H4 (cell line): ENCODE measurements at places on chromosomes 3 and 15. TPM values are rescaled to one million over a fixed set of nuclear protein-coding genes. Genes with fewer than 3 reads are reported as not detected.

The MFGE8 gene
- 30.5 and 40.0 TPM in 2 replicates for total RNA-seq

The TF gene
- total RNA-seq: not detected in 2 replicates

The SOX14 gene
- total RNA-seq: not detected in 2 replicates

The UROC1 gene
- not detected in 2 replicates for total RNA-seq

The LDHAL6B gene
- total RNA-seq: not detected in 2 replicates

DNA sequence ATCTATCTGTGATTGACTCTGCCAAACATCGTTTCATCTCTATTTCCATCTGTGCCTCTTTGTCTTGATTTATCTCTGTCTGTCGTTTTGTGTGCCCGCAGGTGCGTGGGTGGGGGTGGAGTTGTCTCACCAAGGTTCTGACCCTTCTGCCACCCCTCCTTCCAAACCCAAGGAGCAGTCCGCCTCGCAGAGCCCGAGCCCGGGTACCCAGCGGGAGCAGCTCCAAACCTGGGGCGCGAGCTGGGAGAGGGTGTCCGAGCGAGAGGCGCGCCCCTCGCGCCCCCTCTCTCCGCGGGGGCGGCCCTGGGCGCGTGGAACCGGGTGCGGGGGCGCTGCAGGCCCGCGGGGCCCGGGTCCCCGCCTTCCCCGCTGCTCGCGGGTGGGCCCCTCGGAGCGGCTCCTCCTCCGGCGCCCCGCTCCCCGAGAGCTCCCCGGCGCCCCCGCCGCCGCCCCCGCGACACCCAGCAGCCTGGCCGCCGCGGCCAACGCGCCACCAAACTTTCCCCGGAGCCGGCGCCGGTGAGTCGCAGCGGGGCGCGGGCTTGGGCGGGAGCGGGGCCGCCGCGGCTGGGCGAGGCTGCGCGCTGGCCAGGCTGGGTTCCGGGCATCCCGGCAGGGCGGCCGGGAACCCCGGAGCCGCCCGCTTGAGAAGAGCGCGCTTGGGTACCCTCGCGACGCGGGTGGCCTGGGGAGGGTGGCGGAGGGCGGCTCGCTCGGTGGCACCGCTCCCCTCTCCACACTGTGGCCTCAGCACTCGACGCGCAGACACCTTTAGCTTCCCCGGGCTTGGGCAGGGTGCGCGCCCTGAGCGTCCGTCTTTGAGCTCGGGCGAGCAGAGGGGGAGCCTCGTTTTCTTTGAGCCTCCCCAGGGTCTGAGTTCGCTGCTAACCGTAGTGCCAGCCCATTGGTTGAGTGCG, at the start of gene HRH1:
Gene HRH1 (plus strand): TSS at position 458 of the 917 bp plus-strand sequence. CDS start 104,545 bp downstream, outside the sequence.
- DNase-seq: no peak

GRCh38 chr3:72550582-72551262, 297.5 kb downstream of the SHQ1 start:
- no peak for DNase-seq

GRCh38 chr15:89332446-89332845, 2.2 kb downstream of the POLG start:
- DNase-seq: no peak

DNA sequence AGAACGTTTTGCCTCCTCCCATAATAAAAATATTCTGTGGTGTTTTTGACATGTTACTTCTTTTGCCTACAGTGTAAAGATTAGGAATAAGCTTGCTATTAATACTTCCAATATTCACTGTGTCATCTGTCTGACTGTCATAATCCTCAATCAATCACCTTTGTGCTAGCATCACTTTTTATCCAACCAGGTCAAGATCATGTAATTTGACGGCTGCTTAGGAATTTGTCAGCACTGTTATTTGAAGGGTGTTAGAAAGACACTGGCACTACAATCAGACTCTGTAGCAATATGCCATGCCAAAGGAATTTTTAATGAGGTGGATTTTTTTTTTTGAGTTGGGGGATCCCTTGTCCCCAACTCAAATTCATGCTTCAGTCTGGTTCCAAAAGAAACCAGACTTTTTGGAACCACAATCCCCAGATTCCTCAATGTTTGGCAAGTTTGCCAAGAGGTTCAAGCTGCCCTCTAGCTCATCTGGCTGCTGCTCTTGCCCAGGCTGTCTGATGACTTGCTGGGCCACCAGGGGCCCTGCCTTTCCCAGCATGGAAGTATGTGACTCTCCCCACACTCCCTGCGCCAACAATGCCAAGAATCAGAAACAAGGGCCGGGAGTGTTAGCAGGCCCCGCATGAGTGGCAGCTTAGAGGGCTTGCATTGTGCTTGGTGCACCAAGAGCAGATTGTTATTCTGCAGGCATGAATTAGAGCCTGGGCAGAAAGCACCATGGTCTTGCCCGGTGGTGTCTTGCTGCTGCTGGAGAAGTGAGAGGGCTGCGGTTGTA, 58.6 kb upstream of the TSC22D2 start:
- no peak for DNase-seq

The RETNLB gene
- not detected in 2 replicates for total RNA-seq

The FETUB gene
- total RNA-seq: not detected in 2 replicates

The USP50 gene
- not detected in 2 replicates for total RNA-seq

- no peak for DNase-seq
Observed at GRCh38 chr15:59060348-59060747, 44.6 kb upstream of the CCNB2 start.

The SLC38A3 gene
- not detected in 2 replicates for total RNA-seq

The SH2D7 gene
- not detected in 2 replicates for total RNA-seq

DNA sequence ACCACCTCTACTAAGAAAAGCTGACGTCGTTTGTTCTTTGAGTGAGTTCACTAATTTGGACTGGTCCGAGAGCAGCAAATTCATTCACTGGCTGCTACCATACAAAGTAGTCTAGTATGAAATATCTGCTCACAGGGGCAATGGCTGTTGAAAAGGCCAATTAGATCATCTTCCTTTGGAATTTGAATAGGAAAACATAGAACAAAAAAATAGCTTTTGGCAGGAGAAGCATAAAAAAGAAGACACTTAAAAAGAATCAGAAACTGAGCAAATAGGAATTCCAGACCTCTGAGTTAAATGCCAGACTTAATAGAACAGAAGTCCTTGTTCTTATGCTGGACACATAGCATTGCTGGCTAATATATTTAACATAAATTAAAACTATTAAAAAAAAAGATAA, 159.3 kb downstream of the IL1RAP start:
- DNase-seq: no peak

The CPEB1 gene
- total RNA-seq: 5.2 and 6.6 TPM in 2 replicates

DNA sequence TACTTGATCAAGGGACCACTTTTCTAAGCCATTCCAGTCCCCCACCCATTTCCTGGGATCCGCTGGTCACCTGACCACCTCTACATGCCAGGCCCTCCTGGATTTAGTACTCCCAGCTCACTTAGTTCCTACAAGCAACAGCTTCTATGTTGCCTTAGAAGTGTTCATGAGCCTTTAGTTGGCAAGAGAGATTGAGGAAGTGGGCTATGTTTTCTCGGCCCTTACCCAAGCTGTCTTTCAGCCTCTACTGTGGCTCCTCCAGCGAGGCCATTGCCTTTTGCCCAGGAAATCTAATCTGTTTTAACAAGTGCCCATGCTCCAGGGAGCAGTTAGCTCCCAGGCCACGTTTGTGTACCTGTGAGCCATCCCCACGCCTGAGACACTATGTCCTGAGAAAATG, 4.5 kb upstream of the PRKAR2A start:
- no peak for DNase-seq

- DNase-seq: no peak
Observed at GRCh38 chr3:52479877-52480575, 15.1 kb upstream of the STAB1 start.

DNA sequence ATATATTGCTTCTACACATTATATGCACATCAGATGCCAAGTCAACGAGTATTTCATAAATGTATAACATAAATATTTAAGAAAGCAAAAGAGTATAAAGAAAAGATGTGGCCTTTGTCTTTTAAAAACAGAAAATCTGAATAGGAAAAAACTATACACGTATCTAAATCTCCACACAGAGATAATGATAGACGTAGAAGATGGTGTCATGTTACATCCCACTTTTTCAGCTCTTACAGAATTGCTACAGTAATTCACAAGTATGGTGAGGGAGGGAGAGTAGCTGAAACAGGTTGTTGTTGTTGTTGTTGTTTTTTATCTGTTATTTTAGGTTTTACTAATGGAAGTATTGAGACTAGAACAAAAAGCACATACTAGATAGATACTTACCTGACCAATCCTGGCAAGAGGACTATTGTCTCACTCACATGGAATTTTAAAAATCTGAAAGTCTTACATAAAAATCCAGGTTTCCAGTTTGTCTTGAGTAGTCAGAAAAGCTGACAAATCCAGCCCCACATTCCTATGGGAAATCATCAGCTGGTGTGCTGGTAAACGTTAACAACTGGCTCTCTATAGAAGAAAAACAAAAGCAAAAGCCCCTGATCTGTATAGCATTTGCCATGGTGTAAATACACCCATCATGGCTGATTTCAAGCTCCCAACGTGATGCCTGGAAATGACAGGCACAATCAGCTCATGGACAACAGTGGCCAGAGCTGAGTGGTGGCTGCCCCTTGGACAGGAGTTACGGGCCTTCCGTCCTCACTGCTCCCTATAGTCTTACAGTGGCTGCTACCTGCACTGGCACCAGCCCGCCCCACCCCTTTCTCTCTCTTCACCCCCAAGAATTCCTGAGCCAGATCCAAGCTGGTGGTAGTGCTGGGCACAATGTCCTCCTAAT, 47.4 kb upstream of the VGLL4 start:
- no peak for DNase-seq

DNA sequence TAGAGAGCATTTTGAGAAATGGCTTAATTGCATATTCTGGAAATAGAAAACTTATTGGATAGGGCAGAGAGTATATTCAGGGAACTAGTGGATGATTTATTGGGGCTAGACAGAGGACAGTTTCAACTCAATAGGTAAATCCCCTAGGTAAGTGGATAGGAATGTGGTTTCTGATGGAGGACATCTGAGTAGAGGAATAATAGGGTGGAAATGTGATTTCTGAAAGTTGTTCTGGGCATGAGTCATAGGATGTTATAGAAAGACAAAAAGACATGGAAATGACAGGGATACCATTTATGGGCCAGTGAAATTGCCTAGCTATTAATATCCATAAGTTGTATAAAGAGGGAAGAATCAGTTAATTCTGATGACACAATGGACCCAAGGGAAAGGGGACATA, 563.3 kb upstream of the GOLIM4 start:
- DNase-seq: no peak

The ECT2 gene
- 61.4 and 82.3 TPM in 2 replicates for total RNA-seq

The TMEM212 gene
- not detected in 2 replicates for total RNA-seq

DNA sequence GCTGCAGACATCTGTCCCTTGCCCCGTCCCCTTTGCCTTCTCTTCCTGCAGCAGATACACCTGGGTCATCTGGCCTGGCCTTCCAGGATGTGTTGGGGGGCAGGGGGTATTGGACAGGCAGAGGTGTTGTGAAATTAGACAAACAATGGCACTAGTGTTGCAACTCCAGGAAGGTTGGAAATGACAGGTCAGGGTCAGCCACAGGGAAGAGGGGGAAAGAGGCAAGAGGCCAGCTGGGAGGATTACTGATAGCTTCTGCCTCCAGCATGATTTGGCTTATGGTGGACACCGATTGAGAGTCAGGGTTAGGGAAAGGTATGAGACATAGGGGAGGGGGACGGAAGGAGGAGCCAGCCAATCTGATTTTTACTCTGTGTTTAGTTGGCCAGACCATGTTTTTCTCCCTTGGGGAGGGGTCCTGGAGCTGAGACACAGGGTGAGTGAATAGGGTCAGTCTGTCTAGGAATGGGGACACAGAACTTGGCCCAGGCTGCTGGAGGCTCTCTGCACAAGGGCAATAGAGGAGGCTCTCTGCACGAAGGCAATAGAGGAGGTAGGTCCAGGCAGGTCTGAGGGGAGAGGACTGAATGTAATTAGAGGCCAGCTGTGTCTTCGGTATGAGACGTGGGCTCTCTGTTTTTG, 3.4 kb upstream of the ATP2B2 start:
- no peak for DNase-seq

DNA sequence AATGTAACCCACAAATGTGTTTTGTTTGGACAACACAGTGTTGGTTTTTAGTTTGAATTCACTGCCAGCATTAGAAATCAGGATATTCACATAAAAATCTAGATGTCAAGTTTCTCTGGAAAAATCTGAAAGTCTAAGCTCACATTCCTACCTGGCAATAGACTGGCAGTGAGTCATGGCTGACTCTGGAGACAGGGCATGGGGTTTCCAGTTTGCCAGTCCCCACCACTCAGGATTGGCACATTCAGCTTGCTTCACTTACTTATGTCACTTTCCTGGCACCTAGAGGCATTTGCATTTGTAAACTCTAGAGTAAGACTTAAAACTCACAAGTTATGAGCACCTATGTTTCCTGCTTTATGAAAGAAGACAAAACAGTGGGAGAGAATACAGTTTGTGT, 19.1 kb upstream of the SEC61A1 start:
- no peak for DNase-seq

The ISY1 gene
- 51.2 and 54.9 TPM in 2 replicates for total RNA-seq

The C3orf52 gene
- total RNA-seq: 2.0 and 3.0 TPM in 2 replicates

The CASR gene
- not detected in 2 replicates for total RNA-seq

DNA sequence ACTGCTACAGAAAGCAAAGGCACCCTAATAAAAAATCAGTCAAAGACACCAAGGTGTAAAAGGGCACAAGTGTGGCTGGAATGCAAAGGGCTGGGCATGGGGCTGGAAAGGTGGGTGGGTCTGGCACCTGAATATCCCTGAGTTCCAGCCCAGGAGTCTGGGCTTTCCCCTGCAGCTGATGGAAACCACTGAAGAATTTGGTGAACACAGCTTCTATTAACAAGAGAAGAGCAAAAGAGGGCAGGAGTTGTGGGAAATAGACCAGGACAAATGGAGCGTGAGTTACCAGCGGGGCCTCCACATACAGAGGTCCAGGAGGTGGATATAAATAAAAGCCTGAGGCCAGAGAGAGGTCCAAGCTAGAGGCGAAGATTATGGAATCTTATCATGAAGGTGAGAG, 45.1 kb upstream of the TPM1 start:
- no peak for DNase-seq

DNA sequence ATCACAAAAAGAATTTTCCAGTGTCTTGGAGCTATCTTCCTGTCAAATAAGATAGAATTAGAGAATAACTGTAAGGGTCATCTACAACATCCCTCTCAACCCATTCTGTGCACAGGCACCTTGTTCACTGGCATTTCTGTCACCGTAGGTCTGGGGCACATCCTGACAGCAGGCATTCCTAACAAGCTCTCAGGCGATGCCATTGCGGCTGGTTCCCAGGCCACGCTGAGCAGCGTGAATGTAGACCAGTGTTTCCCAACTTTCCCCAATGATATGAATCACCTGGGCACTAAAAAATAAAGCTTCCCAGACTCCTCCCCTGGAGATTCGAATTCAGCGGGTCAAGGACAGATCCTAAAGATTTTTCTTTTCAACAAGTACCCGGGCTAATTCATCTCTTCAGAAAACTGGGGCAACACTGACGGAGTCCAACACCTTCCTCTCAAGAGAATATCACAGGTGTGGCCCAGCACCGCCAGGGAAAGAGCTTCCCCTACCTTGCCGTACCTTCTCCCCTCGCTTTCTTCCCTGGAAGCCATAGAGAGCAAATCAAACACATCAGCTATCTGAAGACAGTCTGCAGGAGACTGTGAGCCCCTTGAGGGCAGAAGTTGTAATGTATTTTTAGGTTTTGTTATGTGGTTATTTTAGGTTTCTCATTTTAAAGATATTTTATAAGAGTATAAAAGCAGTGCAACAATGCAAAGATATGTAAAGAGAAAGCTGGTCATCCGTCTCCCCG, 143.4 kb downstream of the LIPC start:
- DNase-seq: no peak

The DLEC1 gene
- 0.10 TPM in 1 of 2 replicates, not detected in the other for total RNA-seq
